Astrocyte (in vitro differentiated cells and primary cell): ENCODE measurements at places on chromosomes 11 and 22. TPM values are rescaled to one million over a fixed set of nuclear protein-coding genes. Genes with fewer than 3 reads are reported as not detected.

PGA5 gene
- 0.79 and 1.4 TPM in 2 replicates for total RNA-seq

GRCh38 chr11:133903056-133903455, 53.7 kb downstream of the IGSF9B start:
- H3K36me3 ChIP-seq, result no peaks in the 10 kb centered on the region
- no peak overlapping the region for H3K27ac ChIP-seq
- no peak for DNase-seq
- H3K4me1 ChIP-seq, result no peaks in the 10 kb centered on the region
- no peak overlapping the region for H3K4me3 ChIP-seq

- DNase-seq, result peak; percentile 41
- H3K27ac ChIP-seq, result no peak overlapping the region
- no peak overlapping the region for H3K4me3 ChIP-seq
- H3K27me3 ChIP-seq, result no peaks in the 10 kb centered on the region
- H3K36me3 ChIP-seq, result no peaks in the 10 kb centered on the region
These were observed 192.3 kb upstream of the C11orf87 start for GRCh38 chr11:109229682-109230081.

- H3K36me3 ChIP-seq, result peaks cover 29% of the 10 kb centered on the region
- H3K27me3 ChIP-seq, result no peaks in the 10 kb centered on the region
These were observed 33.8 kb downstream of the AMOTL1 start for GRCh38 chr11:94801866-94802460.

GRCh38 chr22:47335460-47335859, 573.0 kb downstream of the TBC1D22A start:
- no peaks in the 10 kb centered on the region for H3K27me3 ChIP-seq
- peaks cover 6% of the 10 kb centered on the region for H3K4me1 ChIP-seq
- DNase-seq, result no peak
- no peak overlapping the region for H3K4me3 ChIP-seq
- no peaks in the 10 kb centered on the region for H3K36me3 ChIP-seq

- DNase-seq, result no peak
- H3K27me3 ChIP-seq, result peaks cover 22% of the 10 kb centered on the region
- no peak overlapping the region for H3K4me3 ChIP-seq
- no peaks in the 10 kb centered on the region for H3K4me1 ChIP-seq
- no peaks in the 10 kb centered on the region for H3K36me3 ChIP-seq
These were observed 128.0 kb downstream of the DSCAML1 start for GRCh38 chr11:117669062-117669461.

- H3K27me3 ChIP-seq, result no peaks in the 10 kb centered on the region
- peak; percentile 64 for DNase-seq
- H3K36me3 ChIP-seq, result no peaks in the 10 kb centered on the region
- H3K4me3 ChIP-seq, result no peak overlapping the region
These were observed 55.0 kb upstream of the VSTM5 start for GRCh38 chr11:93905384-93905783.
